Forelimb muscle (tissue), 1 donor: ENCODE measurements at places on chromosomes 5 and 9. TPM values are rescaled to one million over a fixed set of nuclear protein-coding genes. Genes with fewer than 3 reads are reported as not detected.

DNA sequence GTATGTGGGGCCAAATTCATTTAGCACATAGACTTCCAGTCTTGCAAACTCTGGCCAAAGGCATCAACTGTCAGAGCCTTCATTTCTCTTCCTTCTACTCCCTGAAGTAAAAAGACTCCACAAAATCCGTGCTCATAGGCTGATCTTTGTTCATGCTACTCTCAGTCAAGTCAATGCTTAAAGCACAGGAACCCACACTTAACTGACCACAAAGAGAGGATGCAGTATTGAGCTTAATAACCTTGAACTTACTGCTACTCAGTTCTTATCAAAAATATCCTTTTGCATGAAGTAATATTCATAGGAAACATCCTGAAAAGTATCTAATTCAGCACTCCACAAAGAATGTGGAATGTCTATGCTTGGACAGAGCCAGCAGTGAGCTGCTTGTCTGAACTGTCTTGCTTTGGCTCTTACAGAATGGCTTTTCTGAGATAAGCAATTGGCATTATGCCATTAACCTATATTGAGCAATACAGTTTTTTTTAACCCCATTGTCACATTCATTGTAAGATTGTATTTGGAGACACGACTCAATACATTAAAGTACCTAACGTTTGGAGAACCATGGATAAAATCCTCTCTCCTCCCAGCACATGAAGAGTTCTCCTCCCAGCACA, 21.7 kb downstream of the LPAR1 start:
- DNase-seq: no peak

DNA sequence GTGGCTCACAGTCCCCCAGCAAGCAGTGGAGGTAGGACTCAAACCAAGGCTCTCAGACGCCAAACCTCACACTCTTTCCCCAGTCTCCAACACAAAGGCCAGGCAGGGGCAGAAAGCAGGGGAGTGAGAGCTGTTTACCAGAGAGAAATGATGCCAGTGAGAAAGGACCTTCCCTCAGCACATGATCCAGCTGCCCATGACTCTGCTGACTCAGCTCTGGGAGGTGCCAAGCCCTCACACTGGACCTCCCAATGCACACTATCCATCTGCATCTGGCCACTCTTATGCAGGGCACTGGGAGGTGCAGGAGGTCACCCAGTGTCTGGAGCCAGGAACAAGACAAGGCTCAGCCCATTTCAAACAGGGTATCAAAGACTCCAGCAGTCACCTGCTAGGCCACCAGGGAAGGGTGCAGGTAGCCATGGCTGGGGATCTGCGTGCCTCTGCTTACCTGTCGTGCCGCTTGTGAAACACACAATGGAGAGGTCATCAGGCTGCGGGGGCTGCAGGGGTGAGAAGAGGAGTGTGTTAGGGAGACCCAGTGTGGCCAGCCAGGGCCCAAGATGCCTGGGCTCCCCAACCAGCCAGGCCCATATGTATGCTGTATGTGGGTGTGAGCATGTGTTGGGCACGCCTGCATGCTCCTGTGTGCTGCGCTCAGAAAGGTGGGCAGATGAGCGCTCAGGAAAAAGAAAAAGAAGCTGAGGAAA, 26.3 kb downstream of the ACSL6 start:
- no peak for DNase-seq

DNA sequence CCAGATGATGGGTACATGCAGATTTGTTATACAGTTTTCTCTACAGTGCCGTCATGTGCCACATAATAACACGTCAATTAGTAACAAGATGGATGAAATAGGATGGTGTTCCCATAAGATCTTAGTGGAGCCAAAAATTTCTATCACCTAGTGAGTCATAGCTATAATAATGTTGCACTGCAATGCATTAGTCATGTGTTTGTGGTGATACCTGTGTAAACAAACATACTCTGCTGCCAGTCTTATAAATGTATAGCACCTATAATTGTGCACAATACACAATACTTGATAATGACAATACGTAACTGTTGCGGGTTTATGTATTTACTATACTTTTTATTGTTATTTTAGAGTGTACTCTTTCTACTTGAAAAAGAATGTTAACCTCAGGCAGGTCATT, 865.4 kb downstream of the MAT2B start:
- DNase-seq: no peak

DNA sequence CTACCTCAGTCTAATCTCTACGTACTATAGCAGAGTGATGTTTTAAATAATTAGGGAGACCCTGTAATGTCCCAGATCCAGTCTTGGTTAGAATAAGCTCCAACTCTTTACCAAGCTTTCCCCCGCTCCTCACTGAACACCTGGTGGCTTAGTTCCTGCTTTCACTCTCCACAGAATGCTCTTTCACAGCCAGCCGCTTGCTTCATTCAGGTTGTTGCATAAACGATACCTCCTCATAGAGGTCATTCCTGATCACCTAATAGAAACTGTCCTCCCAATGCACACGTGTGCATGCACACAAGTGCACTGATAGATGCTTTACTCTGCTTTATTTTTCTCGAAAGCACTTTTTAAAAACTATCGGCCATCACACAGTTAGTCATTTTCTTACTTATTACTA, 298.1 kb downstream of the TRPM3 start:
- no peak for DNase-seq

DNA sequence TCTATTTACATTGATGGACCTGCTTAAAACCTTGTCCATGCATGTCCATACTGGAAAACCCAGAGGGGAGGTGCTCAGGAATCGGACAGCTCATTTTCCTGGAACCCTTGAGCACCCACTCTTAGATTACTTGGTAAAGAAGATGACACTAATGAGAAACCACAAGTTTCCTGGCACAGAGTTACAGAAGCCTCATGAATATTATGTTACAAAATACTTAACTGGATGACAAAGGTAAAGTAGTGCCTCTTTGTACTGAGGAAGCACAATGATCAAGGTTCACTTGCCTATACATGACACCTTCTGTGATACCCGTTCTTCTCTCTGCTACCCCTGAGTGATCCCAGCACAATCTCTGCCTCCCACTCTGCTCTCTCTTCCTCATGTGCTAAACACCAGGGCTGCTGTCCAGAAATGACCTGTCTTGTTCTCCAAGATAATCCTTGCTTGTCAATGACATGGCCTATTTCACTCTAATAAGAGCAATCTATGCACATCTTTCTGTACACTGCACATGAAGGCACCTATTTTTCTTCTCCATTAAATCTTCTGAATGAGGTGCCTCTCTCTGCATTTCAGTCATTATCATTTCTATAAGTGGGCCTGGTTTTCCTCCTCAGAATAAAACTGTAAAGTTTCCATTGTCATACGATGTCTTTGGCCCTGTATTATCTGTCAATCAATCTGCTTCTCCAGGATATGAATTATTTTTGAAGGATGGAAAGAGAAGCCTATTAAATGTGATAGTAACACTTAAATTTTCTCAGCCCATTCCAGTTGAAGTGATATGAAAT, 684.0 kb upstream of the ACO1 start:
- DNase-seq: no peak

DNA sequence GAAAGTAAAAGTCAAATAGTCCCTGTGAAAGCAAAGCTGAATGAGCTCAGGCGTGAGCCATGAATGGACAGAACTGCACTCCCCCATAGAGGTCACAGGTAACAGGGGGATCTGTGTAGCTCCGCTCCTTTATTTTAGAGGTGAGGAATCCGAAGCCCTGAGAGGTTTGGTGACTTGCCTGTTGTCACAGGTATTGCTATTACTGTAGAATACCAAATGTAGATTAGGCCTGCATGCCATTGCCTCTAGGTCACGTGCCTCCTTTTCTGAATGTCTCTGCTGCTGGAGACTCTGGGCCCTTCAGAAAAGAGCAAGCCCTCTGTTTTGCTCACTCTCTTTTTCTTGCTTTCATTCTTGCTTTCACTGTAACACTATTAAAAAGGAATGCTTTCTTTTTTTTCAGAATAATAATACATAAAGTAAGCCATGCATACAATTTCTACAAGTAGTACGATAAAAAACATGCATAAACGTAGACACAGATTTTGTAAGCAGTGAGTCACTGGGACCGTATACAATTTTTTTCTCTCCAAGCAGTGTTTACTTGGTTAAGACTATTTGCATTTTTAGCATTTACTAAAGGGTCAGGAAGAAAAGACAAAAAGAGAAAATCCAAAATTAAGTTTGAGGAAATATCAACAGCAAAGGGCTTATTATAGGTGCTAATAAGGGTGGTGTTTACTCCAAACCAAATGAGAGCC, 568.7 kb upstream of the ADAMTS16 start:
- no peak for DNase-seq

The NUDT12 gene
- 13.7 TPM for polyA plus RNA-seq

- no peak for DNase-seq
Measured at GRCh38 chr9:127473932-127474331, 22.6 kb downstream of the LRSAM1 start.

DNA sequence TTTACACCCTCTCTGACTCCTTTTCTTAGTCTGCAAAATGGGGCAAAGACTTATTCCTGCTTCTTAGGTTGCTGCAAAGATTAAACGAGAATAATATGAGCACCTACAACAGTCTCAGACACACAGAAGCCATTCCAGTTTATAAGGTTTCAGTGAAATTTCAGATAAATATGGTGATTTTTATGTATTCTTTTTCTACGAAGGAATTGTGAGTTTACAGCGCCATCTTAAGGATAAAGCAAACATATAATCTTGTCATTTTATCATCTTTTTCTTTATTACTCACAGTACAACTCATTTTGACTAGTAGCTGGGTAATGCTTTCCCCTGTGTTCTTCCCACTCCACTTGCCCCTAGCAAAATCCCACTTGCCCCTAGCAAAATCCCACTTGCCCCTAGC, 29.2 kb upstream of the SMC5 start:
- no peak for DNase-seq

The SOHLH1 gene
- not detected for polyA plus RNA-seq

GRCh38 chr5:170362102-170362501, 27.1 kb downstream of the KCNMB1 start:
- no peak for DNase-seq

The C5orf58 gene
- polyA plus RNA-seq: 0.59 TPM

GRCh38 chr9:133711428-133712220, 26.5 kb downstream of the SARDH start:
- DNase-seq: no peak

DNA sequence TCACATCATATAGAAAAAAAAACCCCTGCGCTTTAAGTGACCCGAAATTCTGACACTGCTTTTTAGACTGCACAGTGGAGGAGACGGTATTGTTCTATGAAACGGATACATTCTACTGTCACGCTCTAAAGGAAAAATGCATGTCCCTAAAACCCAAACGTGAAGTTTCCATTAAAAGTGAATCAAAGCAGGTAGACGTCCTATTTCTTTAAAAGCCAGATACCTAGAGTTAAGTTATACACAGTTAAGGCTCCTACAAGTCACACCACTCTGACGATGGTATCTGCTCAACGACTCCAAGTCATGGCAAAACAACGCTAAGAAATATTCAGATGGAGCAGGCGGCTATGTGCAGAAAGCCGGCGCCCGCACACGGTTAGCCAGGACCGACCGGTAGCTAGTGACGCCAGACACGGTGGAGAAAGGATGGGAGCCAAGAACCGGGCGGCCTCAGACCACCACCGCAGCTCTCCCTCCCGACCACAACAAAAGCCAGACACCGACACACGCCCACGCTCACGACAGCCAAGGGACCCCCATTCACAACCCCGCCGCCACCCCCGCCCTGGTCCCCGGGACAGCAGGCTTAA, 734 bp downstream of the SKP1 start:
- DNase-seq: no peak

The DMRTA1 gene
- 0.08 TPM for polyA plus RNA-seq

GRCh38 chr9:69223605-69224004, 49.5 kb downstream of the TJP2 start:
- no peak for DNase-seq

GRCh38 chr5:67021031-67021430, 175.6 kb downstream of the CD180 start:
- DNase-seq: no peak

DNA sequence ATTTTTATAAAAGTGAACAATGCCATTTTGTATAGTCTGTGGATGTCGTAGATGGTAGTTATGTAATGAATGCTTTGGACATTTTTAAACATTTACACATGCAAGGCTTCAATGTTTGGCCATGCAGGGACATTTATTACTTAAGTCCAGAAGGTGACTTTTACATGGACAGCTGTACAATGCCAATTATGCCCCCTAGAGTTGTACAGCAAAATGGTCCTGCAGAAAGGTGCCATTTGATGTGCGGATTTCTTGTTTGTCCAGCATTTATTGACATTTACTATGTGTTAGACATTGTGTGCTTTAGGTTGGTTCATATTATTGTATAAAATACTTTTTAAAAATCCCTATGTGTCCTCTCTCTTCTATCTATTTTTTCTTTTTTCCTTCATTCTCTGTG, 22.5 kb upstream of the COMMD10 start:
- DNase-seq: no peak

DNA sequence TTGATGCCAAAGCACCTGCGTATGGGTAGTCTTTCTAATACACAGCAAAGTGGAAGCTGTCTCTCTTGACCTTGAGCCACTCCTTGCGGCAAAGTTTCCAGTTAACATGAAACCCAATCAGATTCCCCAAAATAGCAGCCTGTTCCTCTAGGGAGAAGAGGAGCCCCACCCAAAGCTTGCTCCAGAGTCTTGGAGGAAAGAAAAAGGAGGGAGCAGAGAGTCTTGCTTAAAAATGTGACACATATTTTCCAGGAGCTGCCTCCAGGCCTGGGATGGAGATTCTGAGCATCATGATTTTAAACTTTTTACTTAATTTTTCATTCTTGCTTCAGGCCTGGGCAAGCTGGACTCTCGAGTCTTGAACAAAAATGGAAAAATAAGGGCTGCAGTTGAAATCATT, 223.5 kb upstream of the TNC start:
- peak; percentile 47 for DNase-seq

The GLRA1 gene
- not detected for polyA plus RNA-seq

DNA sequence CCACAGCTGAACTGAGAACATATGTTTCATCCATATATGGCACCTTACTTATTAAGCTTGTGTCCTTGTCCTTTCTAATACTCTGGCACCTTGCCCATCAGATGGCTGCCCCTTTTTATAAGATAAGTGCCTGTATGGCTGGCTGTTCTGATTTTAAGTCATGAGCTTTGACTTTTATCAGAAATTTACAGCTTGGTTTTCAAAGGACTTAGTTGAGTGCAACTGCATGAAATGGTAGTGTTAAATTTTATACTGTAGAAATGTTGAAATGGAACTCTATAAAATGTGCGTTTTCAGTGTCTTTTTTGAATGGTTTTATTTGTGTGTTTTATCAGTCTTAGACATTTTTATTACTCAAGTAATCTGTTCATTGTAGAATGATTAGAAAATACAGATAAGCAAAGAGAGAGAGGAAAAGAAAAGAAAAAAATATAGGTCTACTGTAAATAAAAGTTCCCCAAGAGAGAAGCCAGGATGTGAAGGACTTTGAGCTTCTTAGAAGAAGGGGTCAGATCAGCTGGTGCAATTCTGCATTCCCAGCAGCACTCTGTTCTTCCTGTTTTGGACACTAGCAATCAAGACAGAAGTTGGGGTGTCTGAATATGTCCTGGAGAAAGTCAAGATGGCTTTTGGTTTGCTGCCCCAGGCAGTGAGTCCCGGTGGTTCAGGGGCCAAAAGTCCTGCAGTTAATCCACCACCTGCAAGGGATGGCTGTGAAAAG, 38.9 kb downstream of the ARHGAP26 start:
- DNase-seq: no peak

The CMYA5 gene
- polyA plus RNA-seq: 230 TPM

The LECT2 gene
- polyA plus RNA-seq: 0.19 TPM

GRCh38 chr5:42423285-42424165, at the start of gene GHR:
Gene GHR, plus strand, starts transcription at chr5:42423439. Its CDS starts 142,436 bp downstream, at chr5:42565875.
- peak; percentile 76 for DNase-seq
